Frontal cortex (tissue), 4 donors: ENCODE measurements at places on chromosomes 6 and 20. TPM values are rescaled to one million over a fixed set of nuclear protein-coding genes. Genes with fewer than 3 reads are reported as not detected.
A peak's percentile ranks its signal among the peaks of the same experiment; 100 is the strongest.

PLN gene
- 0.82 TPM for total RNA-seq

DNA sequence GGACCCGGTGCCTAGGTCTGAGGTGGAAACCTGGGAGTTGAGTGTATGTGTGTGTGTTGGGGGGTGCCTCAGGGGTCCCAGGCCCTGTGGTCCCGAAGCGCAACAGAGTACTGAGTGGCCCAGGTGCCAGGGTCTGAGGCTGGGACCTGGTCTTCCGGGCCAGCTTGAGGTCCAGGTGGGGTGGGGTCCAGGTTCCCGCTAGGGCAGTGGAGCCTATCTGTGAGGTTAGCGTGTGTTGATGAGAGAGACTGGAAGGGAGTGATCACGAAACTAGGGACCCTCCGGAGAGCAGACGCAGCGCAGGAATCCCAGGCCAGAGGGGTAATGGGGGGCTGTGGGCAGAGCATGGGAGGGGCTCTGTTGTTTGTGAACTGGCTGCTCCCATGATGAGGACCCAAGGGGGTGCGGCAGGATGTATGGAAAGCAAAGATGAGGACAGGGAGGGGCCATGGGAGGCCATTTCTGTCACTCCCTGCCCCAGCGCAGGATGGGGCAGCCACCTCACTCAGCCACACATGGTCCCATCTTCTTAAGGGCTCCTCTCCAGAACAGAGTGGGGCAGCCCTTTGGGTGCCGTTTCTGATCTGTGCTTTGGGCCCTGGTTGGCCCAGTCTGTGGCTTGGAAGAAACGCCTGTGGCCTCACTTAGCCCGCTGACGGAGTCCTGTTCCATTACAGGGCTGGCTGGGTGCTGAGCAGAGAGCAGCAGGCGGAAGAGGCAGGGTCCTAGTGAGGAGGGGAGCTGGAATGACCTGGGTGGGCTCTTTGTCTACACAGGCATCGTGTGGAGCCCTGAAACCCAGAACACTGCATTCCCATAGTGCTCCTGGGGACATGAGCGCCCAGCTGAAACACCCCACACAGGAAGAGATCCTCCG lies 872 bp downstream of the HSPA12B start:
- no peak for DNase-seq

ALDH5A1 gene
- 16.7 TPM for total RNA-seq

CALHM6 gene
- total RNA-seq: 4.5 TPM

- no peak for DNase-seq
Observed at GRCh38 chr6:139763468-139764210, 389.2 kb upstream of the CITED2 start.

DNA sequence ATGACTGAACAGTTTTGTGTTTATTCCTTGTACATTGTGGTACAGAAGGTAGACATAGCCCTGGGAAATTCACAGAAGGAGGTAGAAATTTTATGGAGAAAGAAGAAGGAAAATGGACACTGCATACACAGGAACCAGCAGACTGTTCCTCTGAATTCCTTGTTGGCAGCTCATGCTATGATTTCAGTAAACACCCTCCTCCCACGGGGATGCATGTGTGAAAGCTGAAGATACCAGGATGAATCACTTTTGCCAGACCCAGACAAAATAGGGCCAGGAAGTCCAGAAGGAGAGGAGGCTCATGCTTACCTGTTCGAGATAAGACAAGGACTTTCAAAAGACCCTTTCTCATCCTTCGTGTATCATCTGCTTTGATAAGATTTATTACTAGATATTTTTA lies 110.3 kb upstream of the GGTLC1 start:
- DNase-seq: no peak

DNA sequence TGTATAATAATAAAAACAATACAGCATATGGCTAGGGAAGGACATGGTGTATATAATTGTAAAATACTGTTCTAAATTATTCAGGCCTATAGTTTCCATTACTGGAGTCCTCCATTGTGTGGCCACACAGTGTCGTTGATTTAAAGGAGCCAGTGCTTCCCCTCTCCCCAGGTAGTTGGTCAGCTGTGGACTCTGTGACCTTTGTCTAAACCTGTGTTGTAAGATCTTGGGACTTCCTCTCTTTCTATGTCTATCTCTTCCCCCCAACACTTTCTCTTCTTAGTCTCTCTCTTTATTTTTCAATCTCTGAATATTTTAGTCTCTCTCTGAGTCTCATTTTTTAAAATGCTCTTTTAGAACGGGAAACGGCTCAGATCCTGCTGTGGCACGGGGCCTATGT lies 35.6 kb downstream of the BRPF3 start:
- no peak for DNase-seq

SFTA2 gene
- not detected for total RNA-seq

ZNF334 gene
- 11.4 TPM for total RNA-seq

AGPAT4 gene
- total RNA-seq: 44.4 TPM

GRCh38 chr6:19812512-19813119 lies 24.6 kb upstream of the ID4 start:
- no peak for DNase-seq

DNA sequence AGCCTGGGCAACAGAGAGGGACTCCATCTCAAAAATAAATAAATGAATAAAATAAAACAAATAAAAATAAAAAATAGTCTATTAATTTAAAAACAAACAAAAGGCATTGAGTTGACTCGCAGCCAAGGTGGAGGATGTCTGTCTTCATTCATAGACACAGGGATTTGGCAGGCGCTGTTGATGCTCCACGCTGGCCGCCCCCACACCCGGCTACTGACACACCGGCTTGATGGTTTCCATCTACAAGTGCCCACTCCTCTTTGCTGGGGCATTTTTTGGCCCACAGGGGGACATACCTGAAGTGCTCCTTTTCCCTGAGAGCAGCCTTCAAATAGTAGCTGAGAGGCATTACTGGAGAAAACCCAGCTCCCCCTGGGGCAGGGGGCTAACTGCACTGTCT lies 178.3 kb upstream of the RALGAPA2 start:
- no peak for DNase-seq

DNA sequence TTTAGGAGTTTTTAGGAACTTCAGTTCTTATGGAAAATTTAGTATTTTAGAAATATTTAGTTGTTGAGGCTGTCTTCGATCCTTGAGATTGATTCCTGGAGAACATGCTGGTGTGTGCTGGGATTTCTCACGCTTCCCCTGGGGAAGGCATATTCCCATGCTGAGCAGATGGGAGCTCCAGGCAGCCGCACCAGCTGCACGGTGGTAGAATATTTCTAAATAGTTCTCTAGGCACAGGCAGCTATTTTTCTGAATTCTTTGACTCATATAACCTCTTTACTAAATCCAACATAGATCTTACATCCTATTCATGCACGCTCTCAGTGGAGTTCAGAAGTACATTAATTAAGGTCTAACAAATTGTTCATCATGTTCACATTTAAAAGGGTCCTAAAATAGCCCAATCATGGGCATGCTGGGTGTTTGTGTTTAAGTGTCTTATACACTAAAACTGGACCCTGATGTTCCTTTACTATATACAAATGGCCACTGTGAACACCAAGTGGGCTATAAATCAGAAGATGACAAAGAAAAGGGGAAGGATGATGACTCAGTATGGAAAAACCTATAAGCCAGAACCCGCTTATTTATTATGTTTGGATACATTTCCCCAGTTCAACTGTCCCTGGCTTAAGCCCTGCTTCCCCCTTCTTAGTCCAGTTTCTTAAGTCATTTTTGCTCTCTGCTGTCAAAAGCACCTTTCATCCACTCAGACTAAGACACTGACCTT lies 138.5 kb downstream of the UST start:
- no peak for DNase-seq

GRCh38 chr20:41304424-41305079 lies 13.0 kb downstream of the ZHX3 start:
- no peak for DNase-seq

IGF2R gene
- 20.8 TPM for total RNA-seq

- no peak for DNase-seq
Observed at GRCh38 chr6:108746836-108747575, 101.2 kb upstream of the ARMC2 start.

MUCL3 gene
- total RNA-seq: not detected

- DNase-seq: no peak
Observed at GRCh38 chr20:460180-460579, 2.2 kb downstream of the TBC1D20 start.

GRCh38 chr20:2749343-2749950 lies 51.0 kb downstream of the CPXM1 start:
- no peak for DNase-seq

DNA sequence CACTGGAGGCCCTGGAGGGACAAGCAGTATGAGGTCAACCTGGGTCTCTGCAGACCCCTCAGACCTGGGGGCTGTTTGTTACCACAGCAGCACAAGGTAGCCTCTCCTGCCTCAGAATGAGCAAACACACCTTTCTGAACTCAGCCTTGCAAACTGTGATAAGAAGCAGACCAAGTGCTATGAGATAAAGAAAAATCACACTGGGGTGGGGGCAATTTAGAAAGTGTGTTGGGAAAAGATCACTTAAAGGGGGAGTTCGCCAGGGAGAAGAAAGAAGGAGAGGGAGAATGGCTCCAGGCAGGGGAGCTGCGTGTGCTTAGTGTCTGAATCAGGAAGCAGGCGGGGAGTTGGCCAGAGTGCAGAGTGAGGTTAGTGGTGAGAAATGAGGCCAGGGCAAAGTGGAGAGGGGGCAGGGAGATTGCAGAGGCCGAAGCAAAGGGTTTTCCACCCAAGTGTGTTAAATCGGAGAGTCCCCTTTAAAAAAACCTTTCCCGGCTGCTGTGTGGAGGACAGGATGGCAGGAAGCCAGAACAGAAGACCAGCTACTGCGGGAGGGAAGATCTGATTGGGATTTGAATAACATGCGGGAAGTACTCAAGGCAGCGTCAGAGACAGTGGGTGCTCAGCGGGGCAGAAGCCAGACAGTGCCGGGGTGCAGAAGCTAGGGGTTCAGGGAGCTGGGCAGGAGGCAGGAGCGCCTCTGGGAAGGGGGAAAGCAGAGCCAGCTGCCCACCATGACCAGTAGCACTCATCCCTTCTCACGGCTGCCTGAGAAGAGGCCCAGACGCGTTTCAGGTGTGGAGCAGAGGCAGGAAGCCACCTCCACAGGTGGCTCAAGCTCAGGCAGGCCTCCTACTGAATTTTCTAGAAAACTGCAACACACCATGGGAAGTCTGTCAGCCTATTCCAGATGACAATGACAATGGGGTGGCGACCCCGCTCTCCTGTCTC lies 9.0 kb downstream of the ADA start:
- peak; percentile 68 for DNase-seq

GRCh38 chr6:66478705-66479104 lies 771.7 kb upstream of the EYS start:
- DNase-seq: no peak

GRCh38 chr6:132888701-132889100 lies 74.3 kb downstream of the RPS12 start:
- DNase-seq: no peak

GRCh38 chr20:11604339-11604738 lies 313.4 kb upstream of the BTBD3 start:
- no peak for DNase-seq

DNA sequence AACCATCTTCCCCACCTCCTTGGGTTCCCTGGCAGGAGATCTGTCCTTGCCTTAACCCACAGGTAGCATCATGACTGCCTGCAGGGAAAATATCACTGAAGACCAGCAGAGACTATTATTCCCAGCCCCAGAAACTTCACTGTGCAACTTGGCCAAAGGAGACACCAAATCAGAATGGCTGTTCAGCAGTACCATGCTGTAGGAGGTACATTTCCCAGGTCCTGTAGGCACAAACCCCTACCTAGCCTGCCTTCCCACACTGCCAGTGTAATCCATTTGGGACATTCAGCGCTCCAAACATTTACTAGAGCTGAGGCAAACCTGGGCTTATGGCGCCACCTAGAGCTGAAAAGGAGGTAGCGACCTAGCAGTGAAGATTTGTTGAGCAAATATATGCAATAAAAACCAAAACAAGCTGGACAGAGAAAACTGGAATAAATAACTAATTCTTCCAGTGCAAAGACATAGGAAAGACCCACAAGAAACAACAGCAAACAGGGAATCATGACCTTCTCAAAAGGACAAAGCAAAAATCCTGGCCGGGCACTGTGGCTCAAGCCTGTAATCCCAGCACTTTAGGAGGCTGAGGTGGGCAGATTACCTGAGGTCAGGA lies 60.3 kb downstream of the VTA1 start:
- no peak for DNase-seq
